Hepatocyte (in vitro differentiated cells): ENCODE measurements at places on chromosomes 2 and 18.

GRCh38 chr2:117359266-117359914, 455.1 kb upstream of the DDX18 start:
- peak; percentile 23 for DNase-seq

DNA sequence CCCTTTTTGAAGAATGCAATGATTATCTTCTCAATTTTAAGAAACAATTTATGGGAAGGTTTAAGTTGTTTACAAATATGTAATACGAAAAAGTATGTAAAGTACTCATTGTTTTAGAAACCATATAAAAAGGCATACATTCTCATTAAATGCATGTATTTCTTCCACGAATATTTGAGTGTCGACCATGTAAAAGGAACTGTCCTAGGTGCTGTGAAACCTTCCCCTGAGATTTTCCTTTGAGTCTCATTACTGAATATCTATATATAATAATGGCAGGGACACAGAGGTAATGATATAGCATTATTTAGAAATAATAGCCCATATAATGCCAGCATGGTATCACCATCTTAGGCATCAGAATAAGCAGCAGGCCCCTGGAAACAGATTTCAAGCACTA, 239.3 kb downstream of the ERBB4 start:
- DNase-seq, result no peak

GRCh38 chr18:58251416-58251815, 207.4 kb downstream of the NEDD4L start:
- DNase-seq, result no peak

GRCh38 chr2:185381631-185382030, 357.0 kb upstream of the FSIP2 start:
- DNase-seq, result no peak

GRCh38 chr18:32093523-32093922, 1.8 kb downstream of the RNF138 start:
- peak; percentile 28 for DNase-seq

- no peak for DNase-seq
Observed at GRCh38 chr18:51623653-51624052, 426.2 kb upstream of the MEX3C start.

GRCh38 chr2:145591109-145591809, 1071.3 kb upstream of the ZEB2 start:
- no peak for DNase-seq

- DNase-seq, result no peak
Observed at GRCh38 chr2:224772494-224772893, 56.3 kb upstream of the CCDC195 start.

GRCh38 chr2:113224647-113225236, 51.0 kb downstream of the PSD4 start:
- DNase-seq, result no peak

DNA sequence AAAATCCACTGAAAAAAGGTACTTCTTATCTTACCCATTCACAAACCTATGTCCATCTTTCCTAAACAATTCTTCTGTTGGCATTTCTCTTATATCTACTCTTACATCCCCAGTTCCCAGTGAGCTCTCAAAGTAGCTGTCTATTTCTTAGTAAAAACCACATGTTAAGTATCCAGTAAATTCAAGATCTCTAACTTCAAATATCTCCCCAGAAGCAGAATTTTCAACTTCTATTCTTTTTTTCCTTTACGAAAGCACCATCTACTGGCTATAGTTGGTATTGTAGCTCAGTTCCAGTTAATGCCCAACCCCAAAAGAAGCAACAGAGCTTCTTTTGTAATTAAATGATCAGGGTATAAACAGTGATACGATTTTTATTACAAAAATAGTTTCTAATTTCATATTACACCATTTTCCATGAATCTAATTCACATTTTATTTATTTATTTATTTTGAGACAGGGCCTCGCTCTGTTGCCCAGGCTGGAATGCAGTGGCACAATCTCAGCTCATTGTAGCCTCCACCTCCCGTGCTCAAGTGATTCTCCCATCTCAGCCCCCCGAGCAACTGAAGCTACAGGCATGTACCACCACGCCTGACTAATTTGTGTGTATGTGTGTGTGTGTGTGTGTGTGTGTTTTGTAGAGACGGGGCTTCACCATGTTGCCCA, 28.5 kb downstream of the HRH4 start:
- DNase-seq, result peak; percentile 62

DNA sequence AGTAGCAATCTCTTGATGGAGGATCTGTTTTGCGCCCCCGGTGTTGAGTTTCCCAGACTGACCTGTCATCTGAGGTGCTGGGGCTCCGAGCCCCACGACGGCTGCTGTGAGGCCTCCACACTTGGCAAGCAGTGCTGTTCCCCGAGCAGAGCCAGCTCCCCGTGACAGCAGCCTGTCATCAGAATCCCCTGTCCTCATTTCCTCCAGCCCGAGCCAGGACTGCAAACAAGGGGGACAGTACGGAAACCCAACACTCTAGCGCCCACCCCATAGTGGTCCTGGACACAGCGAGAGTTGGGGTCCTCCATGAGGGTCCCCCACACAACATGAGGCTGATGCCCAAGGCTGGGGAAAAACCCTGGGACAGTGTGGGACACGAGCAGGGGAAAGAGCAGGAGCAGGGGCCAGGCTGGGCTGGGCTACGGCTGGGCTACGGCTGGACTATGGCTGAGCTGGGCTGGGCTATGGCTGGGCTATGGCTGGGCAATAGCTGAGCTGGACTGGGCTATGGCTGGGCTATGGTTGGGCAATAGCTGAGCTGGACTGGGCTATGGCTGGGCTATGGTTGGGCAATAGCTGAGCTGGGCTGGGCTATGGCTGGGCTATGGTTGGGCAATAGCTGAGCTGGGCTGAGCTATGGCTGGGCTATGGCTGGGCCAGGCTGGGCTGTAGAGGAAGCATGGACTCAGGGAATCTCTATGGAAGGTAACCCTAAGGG, 1.5 kb upstream of the KLHL30 start:
- DNase-seq, result no peak

- no peak for DNase-seq
Observed at GRCh38 chr2:203973000-203973399, 36.4 kb downstream of the ICOS start.

DNA sequence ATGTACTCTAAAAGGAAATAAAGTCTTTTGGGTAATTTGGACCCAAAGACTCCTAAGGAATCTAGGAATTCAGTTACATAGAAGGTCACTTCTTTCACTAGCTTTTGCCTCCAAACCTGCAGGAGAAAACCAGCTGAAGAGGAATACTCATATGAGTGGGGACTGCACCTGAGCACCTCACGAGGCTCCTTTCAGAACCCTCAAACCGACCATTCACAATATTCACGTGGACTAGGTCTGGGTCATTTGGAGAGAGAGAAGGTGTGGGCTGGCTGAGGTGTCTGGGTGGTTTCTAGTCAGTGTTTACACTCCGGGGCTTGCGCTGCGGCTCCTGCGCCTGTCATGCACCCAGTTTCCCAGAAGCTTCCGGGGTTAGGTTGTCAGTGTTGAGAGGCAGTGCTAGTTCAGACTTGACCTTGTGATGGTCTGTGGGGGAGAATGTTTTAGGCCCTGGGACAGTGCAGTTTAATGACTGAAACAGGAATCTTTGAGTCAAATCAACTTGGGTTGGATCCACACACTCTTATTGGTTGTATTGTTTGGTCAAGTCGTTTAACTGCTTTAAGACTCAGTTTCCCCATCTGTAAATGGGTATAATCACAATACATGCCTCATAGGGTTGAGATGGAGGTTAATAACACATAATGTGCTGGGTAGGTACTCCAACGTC, 78.4 kb downstream of the LIMS1 start:
- DNase-seq, result no peak

DNA sequence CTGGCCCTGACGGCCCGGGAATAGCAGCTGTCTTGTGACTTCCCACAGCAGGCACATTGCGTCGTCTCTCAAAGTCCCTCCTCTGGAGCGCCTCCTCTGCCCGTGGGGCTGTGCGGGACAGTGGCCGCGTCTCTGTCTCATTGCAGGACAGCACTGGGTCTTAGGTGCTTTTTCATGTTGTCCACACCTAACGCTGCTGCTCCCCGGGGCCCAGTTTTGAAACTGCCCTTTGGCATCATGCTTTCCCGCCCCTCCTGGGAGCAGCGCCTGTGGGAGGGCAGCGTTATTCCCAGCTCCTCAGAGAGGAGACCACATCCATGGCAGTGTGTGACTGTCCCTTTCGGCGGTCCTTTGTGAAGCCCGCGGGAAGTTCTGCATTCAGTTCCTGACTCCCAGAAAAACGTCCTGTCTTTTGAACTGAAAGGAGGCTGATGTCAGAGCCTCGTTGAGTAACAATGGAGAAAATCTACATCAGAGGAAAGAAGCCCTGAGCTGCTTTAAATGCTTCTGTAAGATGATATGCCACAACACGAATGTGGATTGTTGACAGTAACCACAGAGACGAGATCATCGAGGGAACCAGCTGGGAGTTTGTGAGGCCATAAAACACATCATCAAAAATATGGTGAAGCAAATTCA, 226.0 kb downstream of the FAM210A start:
- DNase-seq, result peak; percentile 73

GRCh38 chr2:8036366-8036765, 645.5 kb upstream of the ID2 start:
- no peak for DNase-seq

- DNase-seq, result no peak
Observed at GRCh38 chr2:71504611-71505010, 51.2 kb downstream of the DYSF start.

- DNase-seq, result no peak
Observed at GRCh38 chr18:5975111-5976002, 80.0 kb upstream of the TMEM200C start.

- peak; percentile 50 for DNase-seq
Observed at GRCh38 chr2:208501206-208501605, 94.6 kb downstream of the PTH2R start.

DNA sequence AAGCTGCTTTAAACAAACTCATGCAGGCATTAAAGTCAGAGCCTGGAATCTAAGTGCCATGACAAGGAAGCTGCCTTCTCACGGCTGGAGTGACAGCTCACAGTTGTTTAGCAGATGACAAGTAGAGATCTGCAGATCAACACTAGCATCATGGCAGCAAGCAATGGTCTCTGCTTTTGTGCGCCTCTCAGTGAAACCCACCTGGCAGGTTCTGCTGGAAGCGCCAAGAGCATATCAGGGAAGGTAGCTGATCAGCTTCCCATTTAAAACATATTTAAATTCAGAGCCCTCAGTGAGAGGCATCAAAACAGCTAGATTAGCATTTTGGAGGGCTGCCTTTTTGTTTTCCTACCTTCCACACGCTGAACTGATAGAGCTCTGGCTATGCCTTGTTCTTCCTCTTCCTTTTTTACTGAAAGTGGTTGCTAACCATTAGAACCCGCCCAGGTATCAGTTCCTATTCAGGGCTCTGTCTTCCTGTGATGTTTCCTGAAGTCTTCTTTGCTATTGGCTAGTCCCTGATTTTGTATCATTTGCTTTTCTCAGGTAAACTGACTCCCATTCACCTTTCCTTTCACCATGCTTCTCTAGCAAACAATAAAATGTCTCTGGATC, 70.8 kb downstream of the TMEM200C start:
- no peak for DNase-seq

DNA sequence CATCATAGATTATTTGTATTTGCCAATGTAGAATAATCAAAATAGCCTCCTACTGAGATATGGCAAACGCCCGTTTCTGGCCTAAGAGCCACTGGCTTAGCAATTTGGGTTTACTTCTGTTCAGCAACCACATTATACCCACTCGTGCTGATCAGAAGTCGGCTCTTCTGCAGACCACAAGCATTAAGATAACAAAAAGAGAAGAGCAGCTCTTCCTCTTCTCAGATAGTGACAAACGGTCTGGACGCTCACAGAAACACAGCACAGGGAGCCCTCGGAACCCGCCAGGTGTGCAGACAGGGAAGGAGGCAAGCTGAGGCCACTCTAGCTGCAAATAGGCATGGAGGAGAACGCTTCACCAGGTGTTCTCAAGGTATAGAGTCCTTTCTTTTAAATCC, 164.0 kb downstream of the HDAC4 start:
- DNase-seq, result no peak

GRCh38 chr2:138744713-138745112, 35.5 kb downstream of the NXPH2 start:
- no peak for DNase-seq

- DNase-seq, result no peak
Observed at GRCh38 chr18:62331581-62332356, 6.7 kb downstream of the TNFRSF11A start.

GRCh38 chr2:136527560-136527959, 237.8 kb upstream of the THSD7B start:
- DNase-seq, result peak; percentile 75

DNA sequence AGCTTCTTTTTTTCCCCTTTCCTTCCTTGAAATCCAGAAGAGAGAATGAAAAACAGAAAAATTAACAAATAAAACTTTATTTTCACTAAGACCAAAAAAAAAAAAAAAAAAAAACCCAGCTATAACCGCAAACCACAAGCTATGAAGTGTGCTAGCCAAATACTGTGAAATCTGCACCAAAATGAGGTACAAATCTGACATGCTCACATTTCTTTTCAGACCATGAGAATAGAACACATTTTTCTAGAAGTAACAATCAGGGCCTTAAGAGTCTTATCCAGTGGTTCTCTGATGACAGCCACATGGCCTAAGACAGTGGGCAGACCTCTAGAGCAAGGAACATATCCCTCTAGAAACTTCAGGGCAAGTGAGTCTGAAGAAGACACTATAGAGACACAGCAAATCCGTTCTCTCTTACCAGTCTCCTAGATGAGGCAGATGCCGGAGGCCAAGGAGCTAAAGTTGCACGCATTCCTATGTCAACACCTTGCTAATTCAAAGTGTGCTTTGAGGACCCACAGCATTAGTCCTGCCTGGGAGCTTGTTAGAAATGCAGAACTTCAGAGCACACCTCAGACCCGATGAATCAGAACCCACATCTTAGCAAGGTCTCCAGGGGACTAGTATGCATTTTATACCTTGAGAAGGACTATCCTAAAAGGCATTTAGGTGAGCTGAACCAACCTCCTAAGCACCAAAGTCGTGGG, 317.1 kb downstream of the MYCN start:
- DNase-seq, result no peak

DNA sequence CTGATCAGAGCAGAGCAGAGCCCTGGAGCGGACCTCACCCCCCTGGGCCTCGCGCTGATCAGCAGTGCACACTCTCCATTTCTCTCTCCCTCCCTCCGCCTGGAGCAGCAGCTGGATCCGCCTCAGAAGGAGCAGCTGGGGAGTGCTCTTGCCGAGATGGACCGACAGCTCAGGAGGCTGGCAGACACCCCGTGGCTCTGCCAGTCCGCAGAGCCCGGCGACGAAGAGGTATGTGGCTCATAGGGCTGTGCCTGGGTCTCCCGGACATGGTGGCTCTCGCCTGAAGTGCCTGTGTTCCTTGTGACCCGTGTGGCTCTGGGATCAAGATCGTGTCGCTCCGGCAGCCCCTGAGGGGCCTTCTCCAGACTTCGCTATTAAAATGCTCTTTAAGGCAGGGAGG, 102.5 kb downstream of the USP40 start:
- no peak for DNase-seq
